ENCODE measurements at places on chromosomes 6 and 20.

GRCh38 chr6:32355018-32355417, 16.7 kb downstream of the TSBP1 start:
- no peak for DNase-seq

GRCh38 chr20:39576771-39577170, 614.6 kb downstream of the DHX35 start:
- DNase-seq: no peak

GRCh38 chr20:62896526-62896925, 29.8 kb downstream of the DIDO1 start:
- DNase-seq: no peak

GRCh38 chr6:88135578-88136114, 30.5 kb downstream of the CNR1 start:
- no peak for DNase-seq

- no peak for DNase-seq
Measured at GRCh38 chr6:7242835-7243178, 70.2 kb downstream of the SSR1 start.

DNA sequence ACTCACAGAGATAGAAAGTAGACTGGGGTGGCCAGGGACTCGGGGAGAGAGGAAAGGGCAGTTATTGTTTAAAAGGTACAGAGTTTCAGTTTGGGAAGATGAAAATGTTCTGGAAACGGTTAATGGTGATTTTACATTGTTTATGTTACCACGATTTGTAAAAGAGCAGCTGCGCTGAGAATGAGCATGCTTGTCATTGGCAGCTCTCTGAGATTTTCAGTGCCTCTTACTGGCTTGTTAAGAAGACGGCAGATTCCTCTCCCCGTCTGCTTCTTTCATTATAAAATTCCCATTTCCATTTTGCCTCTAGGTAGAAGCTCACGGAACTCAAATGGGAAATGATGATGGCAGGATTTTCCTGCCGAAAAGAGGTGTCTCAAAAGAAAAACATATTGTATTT, 39.7 kb upstream of the PPP1R3G start:
- no peak for DNase-seq

- no peak for DNase-seq
Measured at GRCh38 chr20:46816886-46817638, 77.6 kb upstream of the EYA2 start.

DNA sequence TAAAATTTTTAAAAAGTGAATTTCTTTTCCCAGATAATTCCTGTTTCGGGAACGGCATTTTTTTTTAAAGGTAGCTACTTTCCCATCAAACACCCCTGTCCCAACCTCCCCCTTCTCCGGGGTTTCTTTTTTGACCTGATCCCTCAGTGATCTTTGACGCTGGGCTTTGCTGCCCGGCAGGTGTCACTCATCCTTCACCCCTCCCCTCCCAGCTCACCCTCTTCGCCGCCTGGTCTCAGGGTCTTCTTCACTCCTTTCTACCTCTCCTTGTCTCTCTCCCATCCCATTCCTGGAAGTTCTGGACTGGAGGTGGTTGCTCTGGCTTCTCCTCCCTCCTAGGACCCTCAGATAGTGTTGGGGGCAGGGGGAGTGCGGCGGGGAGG, 329 bp upstream of the GPR6 start:
- no peak for DNase-seq

DNA sequence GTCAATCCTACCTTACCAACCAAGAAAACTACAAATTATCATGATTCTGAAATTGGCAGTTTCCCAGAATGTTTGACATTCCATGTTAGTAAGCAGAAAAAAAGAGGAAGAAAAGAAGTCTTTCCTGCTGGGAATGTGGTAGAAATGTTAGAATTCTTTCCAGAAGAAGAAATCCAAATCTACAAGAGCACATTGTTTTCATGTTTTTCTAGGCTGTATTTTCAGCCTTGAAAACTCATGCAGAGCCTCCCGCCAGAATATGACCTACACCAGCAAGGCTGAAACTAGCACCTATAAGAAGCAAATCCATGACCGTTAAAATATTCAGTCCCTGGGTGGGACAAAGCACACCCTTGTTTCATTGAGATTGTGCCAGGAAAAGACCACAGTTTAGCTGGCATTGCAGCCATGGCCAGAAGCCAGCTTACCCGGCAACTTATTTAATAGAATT, 259.4 kb downstream of the GJA1 start:
- peak; percentile 36 for DNase-seq

DNA sequence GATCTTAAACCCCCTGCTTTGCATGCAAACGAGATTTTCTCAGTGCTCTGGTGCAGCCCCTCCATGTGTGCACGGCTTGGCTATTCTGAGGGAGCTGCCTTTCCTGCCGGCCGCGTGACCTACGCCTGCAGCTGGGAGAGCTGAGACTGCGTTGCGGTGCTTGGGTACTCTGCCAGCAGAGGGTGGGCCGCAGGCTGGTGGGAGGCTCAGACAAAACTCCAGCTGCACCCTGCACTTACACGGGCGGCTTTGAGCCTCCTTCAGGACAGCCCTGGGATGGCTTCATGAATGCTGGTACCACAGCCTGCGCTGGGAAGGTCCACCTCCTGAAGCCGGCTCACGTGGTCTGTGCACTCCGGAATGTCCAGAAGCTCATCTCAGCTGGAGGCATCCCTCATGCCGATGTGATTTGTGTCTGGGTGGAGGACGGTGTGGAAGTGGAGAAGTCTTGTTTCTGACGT, 223.7 kb downstream of the DLL1 start:
- no peak for DNase-seq

- no peak for DNase-seq
Measured at GRCh38 chr20:37458761-37459160, 62.3 kb upstream of the NNAT start.

Data from spinal cord (tissue), 10 donors.